CD4-positive, alpha-beta T cell treated with Interleukin-6 at 100 ng/mL for 8 hours (primary cell): ENCODE measurements at places on chromosomes 5 and 9.

- no peak for DNase-seq
Measured at GRCh38 chr5:133799571-133800237, 168.7 kb downstream of the C5orf15 start.

- DNase-seq, result no peak
Measured at GRCh38 chr5:142292808-142293207, 32.0 kb downstream of the SPRY4 start.

- no peak for DNase-seq
Measured at GRCh38 chr5:181203093-181203711, 1.8 kb downstream of the TRIM7 start.

DNA sequence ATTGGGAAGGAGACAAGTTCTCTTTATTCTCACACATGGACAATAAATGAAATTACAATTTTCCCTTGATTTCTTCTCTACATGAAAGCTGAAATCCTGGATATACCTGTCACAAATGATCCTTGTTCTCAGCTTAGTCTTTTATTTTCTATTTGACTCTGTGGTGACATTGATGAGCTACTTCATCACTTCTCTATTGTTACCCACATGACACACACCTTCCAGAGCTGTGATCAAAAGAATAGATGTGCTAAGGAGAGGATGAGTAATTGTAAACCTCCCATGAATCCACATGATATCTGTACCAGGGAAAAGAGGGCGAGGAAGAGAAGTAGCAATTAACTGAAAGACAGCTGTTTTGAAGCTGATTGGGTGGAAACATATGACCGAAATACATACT lies 102.0 kb downstream of the CAVIN4 start:
- no peak for DNase-seq

- DNase-seq, result no peak
Measured at GRCh38 chr9:21782205-21782604, 20.2 kb upstream of the MTAP start.

DNA sequence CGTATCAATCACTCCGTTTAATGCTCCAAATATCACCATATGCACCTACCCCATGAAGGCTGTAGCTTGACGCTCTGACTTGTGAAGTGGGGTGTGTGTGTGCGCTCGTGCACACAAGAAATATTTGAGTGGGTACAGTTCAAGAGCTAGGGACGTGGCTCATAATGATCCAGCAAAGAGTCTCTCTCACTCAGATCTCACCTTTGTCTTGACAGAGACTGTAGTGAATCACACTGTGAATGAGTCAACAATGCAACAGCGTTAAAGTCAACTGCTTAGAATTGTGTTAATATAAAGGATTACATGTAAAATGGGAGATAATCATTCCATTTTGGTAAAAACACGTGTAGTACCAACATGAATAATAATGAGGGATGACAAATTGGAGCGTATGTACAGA lies 119.4 kb downstream of the MED27 start:
- DNase-seq, result no peak

DNA sequence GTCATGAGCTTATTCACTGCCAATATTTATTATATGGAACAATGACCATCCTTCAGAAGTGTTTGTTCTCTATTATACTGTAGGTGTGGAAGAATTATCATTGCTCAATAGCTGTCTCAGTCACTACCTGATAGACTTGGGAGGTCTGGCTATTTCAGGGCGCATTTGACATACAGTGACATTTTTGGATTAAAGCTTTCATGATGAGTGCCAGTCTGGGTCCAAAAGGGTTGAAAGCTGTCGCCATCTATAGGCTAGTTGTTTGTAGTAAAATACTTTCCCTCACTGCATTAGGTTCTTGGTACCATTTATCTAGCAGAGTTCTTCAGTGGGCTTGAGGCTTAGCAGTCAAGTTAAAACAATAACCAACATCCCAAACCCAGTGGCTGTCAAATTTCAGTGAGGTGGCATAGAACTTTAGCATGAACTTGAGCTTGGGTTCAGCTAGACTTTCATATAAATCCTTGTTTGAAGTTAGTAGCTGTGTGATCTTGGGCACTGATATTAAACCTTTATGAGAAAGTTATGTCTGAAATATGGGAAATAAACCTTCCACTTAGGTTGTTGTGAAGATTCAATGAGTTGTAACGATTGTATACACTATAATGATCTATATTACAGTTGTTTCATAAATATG lies 110.5 kb upstream of the CDKN2B start:
- DNase-seq, result peak; percentile 12

- no peak for DNase-seq
Measured at GRCh38 chr9:98558575-98558974, 150.2 kb downstream of the GABBR2 start.
